ENCODE measurements at places on chromosomes 12 and 14. TPM values are rescaled to one million over a fixed set of nuclear protein-coding genes. Genes with fewer than 3 reads are reported as not detected.

Gene MYF5
- total RNA-seq, result not detected

Gene GLT1D1
- total RNA-seq, result 0.74 TPM

DNA sequence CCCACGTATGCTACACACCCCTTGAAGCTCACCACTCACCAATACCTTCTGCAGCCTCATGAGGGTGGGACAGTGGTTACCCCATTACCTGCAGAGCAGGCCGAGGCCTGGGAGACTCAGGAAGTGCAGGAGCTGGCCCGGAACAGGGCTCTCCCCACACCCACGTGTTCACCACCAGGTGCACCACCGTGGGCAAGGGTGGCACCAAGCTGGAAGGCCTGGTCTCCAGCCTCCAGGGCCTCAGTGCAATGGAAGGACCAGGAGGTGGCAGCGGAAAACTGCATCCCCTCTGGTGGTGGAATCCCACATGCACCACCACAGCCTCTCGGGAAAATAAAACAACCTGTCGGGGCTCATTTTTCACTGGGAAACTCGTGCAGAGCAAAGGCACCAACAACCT lies 36.4 kb downstream of the ITPK1 start:
- DNase-seq, result no peak

DNA sequence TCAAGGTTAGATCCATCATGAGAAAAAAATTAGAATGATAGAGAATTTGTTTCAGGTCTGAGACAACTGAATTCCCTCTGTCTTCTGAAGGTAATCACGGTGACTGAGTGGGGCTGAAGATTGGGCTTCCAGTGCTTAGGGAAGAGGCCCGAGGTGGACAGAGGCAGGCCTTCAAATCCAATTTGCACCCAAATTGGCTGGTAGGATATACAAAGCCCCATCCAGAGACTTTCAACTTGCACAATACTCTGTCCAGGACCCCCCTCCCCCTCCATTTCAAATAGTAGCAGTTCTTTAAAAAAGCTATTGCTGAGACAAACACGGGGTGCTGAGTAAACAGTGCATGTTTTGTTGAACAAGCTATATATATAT lies 3.6 kb upstream of the FOXG1 start:
- DNase-seq, result no peak

GRCh38 chr12:100733817-100734593 lies 60.6 kb upstream of the ANO4 start:
- no peak for DNase-seq

DNA sequence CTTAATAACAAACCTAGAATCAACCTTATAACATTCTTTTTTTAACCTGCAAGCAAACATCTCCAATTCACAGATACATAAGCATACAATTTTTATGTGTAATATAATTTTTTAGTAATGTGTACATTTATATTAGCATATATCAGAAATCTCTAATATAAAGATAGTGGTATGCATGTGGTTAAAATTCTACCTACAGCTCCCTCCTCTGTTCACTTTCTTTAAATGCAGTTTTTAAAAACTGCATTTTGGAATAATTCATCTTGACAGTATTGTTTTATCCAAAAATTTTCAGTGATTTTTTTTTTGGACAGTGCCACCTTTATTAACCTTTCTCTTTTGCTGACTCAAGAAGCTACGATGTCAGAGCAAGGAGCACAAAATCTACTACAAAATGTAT lies 13.2 kb upstream of the RXYLT1 start:
- no peak for DNase-seq

DNA sequence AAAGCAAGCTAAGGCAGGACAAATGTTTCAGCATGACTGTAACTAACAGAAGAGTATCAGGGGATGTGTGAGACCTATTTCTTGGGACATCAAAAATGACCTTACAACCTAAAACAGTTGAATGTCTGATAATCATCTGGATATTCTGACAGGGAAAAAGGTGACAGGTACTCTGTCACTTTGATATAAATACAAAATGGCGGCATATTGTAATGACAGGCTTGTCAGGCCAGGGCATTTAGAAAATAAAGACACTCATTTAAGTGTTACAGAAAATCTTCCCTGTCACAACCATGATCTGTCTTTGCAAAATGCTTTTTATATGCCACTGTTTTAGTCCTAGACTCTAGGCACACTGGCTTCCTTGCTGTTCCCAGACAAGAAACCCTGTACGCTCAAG lies 1033.3 kb upstream of the FLRT2 start:
- DNase-seq, result no peak

All from vagina (tissue), 2 donors.